ENCODE measurements at places on chromosomes 1 and 21. TPM values are rescaled to one million over a fixed set of nuclear protein-coding genes. Genes with fewer than 3 reads are reported as not detected.

Gene TPR
- total RNA-seq = 273 TPM

DNA sequence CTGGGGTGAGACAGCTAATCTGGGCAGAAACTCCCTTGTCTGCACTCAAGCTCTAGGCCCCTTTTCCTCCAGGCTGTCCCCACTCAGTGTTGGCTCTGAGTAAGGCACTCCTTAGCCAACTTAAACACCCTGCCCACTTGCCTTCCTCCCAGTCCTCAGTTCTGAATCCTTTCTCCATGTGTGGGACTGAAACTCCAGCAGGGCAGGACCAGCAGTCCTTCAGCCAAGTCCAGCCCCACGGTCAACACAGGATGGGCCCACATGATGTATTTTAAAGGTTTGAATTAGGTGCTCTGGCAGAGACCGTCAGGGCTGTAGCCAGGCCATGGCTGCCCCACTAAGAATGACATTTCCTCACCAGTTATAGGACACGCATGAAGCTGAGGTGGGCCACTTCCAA lies 107.8 kb downstream of the EDEM3 start:
- H3K36me3 ChIP-seq = no peaks in the 10 kb centered on the region
- no peak for DNase-seq
- no peak overlapping the region for H3K4me3 ChIP-seq
- H3K4me1 ChIP-seq = peaks cover 22% of the 10 kb centered on the region
- H3K27ac ChIP-seq = no peak overlapping the region

DNA sequence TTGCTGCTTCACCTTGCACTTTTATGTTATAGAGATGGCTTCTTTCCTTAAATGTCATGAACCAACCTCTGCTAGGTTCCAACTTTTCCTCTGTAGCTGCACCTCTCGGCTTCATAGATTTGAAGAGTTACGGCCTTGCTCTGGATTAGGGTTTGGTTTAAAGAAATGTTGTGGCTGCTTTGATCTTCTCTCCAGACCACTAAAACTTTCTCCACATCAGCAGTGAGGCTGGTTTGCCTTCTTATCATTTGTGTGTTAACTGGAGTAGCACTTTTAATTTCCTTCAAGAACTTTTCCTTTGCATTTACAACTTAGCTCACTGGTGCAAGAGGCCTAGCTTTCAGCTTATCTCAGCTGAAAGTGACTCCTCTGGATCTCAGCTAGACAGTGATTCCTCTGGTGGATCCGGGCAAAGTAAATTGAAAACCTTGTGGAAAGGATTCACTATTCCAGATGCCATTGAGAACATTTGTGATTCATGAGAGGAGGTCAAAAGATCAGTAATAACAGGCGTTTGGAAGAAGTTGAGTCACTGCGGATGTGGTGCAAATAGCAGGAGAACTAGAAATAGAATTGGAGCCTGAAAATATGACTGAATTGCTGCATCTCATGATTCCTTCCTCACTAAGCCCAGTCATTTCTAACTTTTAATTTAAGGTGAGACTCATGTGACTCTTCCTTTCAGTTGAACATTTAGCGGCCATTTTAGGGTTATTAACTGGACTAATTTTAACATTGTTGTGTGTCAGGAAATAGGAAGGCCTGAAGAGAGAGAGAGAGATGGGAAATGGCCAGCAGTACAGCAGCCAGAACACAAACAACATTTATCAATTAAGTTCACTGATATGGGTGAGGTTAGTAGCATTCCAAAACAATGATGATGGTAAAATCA lies 16.2 kb upstream of the RGS1 start:
- H3K27ac ChIP-seq = no peak overlapping the region
- H3K4me3 ChIP-seq = no peak overlapping the region
- no peaks in the 10 kb centered on the region for H3K27me3 ChIP-seq

DNA sequence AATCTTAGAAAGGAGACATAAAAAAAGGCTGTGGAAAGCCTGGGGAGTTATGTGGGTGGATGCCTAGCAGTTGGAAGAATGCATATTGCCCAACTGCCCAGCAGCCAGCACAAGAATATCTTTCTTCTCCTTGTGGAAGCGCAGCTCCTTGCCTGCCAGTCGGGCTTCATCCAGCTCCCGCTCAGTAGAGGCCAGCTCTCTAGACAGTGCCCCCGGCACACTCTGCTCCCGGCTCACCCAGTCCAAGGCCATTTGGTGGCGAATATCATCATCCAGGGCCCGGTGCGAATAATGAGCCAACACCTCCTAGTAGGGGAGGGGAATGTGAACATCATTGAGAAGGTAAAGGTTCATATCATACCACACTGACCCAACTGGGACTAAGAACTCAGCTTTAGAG lies 9.0 kb upstream of the RBM8A start:
- peaks cover 7% of the 10 kb centered on the region for H3K4me1 ChIP-seq
- DNase-seq = no peak
- H3K36me3 ChIP-seq = peaks cover 50% of the 10 kb centered on the region
- H3K27me3 ChIP-seq = no peaks in the 10 kb centered on the region
- H3K4me3 ChIP-seq = no peak overlapping the region

Gene POGZ
- 121 TPM for total RNA-seq

Gene NUP210L
- not detected for total RNA-seq

DNA sequence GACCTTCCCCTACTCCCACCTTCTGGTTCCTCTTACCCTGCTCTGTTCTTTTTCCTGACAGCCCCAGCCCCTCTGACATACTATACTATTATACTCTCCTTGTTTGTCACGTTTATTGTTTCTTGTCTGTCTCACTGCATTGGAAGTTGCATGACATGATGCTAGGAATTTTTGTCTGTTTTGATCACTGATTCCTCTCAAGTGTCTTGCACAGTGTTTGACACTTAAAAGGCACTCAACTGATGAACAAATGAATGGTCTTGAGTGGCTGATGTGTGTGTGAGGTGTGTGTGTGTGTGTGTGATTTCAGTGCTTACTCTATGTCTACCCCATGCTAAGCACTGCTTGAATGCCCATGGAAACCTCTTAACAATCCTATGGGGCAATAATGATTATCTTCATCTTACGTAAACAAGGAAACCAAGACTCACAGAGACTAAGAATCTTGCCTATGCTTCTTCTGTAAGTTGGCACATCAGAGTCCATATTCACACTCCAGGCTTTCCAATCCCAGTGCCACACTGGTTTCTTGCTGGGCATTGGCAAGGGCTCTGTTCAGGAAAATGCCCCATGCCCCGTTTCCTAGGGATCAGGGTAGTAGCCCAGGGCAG lies 59.7 kb downstream of the ATP1A1 start:
- no peaks in the 10 kb centered on the region for H3K4me1 ChIP-seq
- no peak overlapping the region for H3K27ac ChIP-seq
- no peaks in the 10 kb centered on the region for H3K36me3 ChIP-seq

GRCh38 chr1:40399984-40400704 lies 26.6 kb downstream of the SMAP2 start:
- no peak overlapping the region for H3K4me3 ChIP-seq
- peak overlapping the region; percentile 5 for H3K27ac ChIP-seq
- H3K36me3 ChIP-seq = no peaks in the 10 kb centered on the region
- H3K27me3 ChIP-seq = no peaks in the 10 kb centered on the region
- no peak for DNase-seq

GRCh38 chr1:24596401-24596880 lies 40.6 kb downstream of the NCMAP start:
- H3K27me3 ChIP-seq = no peaks in the 10 kb centered on the region
- DNase-seq = no peak
- no peaks in the 10 kb centered on the region for H3K4me1 ChIP-seq
- H3K27ac ChIP-seq = no peak overlapping the region
- H3K4me3 ChIP-seq = no peak overlapping the region

DNA sequence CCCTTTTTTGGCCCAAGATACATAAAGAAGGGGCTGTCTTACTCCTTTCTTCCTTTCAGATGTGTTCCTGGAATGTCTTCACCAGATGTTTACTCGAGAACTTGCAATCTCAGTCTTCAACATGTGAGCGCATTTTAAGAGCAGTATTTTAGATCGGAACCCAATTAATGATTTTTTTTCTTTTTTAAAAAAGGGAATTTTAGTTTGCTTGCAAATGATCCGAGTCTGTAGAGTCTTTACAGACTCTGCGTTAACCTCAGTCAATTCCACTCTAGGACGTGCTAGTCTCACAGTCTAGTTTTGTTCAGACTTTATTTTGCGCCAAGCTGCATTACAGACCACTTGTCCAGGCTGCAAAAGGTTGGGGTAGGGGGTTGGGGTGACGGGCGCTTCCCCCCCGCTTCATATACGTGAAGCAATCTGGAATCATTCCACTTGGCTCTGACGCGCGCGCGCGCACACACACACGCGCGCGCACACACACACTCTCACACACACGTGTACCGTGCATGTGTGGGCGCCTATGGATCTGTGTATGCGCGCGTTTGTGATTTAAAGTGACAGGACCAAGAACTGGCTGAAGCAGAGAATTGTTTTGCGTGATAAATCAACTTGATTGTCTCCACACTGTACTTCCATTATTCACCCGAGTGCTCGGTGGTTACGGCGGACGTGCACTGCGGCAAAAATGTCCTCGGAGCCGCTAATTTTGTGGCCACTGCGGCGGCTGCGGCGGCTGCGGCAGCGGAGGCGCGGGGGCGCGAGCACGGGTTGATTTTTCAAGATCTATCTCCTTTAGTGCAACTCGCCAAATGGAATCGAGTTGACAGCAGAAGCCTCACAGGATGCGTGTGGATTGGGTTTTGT lies 25.6 kb upstream of the NFIA start:
- H3K4me3 ChIP-seq = peak overlapping the region; percentile 65
- peak; percentile 91 for DNase-seq
- peaks cover 27% of the 10 kb centered on the region for H3K4me1 ChIP-seq

Gene PDZK1IP1
- not detected for total RNA-seq

Gene PADI4
- total RNA-seq = not detected

DNA sequence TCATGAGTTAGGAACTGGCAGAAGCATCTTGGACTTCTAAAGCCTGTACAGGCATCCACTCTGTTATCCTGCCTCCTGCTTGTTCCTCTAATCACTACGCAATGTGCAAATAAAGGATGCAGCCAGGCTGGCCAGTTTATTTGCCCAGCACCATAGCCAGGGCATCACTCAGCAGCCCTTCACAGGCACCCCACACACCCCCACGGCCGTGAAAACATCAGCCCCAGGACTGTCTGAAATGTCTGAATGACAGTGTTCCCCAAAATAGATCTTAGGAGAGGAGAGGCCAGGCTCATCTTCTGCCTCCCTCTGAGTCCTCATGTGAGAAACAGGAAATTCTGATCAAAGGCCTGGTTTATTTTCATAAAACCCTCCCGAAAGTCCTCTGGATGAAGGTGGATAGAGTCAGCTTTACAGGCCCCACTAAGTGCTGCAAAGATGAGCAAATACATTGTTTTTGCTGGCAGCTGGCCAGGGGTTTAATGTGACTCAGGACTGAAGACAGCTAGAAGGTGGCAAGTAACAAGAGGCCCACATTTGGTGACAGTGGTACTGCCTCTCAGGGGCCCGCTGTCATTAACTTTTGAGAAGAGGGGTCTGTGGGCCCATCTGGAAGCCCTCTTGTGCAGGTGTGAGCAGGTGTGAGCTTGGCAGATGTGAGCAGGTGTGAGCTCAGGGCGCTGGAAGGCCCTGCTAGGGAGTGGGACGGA lies 32.9 kb downstream of the GRHL3 start:
- H3K4me3 ChIP-seq = no peak overlapping the region
- H3K36me3 ChIP-seq = no peaks in the 10 kb centered on the region
- H3K27me3 ChIP-seq = no peaks in the 10 kb centered on the region
- no peak overlapping the region for H3K27ac ChIP-seq
- DNase-seq = no peak

Gene TMEM81
- total RNA-seq = 1.3 TPM

Gene RNU1-4
- 9,966 TPM for total RNA-seq

Gene ZNF648
- not detected for total RNA-seq

- no peak overlapping the region for H3K27ac ChIP-seq
- no peak overlapping the region for H3K4me3 ChIP-seq
- H3K36me3 ChIP-seq = peaks cover 4% of the 10 kb centered on the region
- H3K27me3 ChIP-seq = no peaks in the 10 kb centered on the region
These were observed 15.0 kb upstream of the THEM5 start for GRCh38 chr1:151868486-151868885.

DNA sequence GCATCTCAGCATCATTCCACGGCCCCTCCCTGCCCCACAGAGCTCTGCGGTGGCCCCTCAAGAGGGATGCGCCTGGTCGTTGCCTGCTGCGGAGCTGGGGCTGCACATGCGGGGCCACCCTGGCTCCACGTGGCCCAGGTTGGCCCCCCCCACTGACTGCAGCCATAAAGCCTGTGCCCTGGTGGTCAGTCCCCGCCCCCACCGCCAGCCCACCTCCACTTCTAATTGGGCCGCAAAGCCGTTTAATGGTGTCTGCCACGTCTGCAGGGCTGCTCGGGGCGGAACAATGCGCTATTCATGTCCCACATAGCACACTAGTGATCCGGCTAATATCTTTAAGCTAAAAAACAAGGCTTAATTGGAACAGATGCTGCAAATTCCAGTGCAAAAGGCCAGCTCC lies 33.5 kb upstream of the ACTRT2 start:
- peaks cover 37% of the 10 kb centered on the region for H3K27me3 ChIP-seq
- no peak overlapping the region for H3K4me3 ChIP-seq
- no peaks in the 10 kb centered on the region for H3K4me1 ChIP-seq

Gene FCAMR
- total RNA-seq = not detected

Gene RNF186
- total RNA-seq = not detected

Gene TRIM67
- not detected for total RNA-seq

DNA sequence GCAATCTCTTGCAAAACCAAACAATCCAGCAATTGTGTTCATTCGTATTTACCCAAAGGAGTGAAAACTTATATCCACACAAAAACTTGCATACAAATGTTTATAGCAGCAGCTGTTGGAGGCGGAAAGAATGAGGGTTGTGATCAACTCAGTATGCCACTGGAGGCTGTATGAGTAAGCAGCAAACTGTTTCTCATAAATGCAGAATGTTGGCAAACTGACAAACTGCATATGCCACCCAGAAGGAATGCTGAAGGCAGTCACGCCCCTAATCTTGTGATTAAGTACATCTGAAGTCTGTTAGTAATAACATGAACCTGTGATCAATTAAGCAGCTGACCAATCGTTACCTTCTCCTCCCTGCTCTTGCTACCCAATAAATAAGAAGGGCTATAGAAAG lies 60.5 kb upstream of the CR2 start:
- H3K36me3 ChIP-seq = no peaks in the 10 kb centered on the region
- H3K27ac ChIP-seq = no peak overlapping the region
- DNase-seq = no peak
- no peaks in the 10 kb centered on the region for H3K27me3 ChIP-seq
- no peak overlapping the region for H3K4me3 ChIP-seq

- no peak overlapping the region for H3K4me3 ChIP-seq
- H3K27ac ChIP-seq = peak overlapping the region; percentile 19
- no peaks in the 10 kb centered on the region for H3K27me3 ChIP-seq
- H3K36me3 ChIP-seq = no peaks in the 10 kb centered on the region
- peaks cover 26% of the 10 kb centered on the region for H3K4me1 ChIP-seq
- DNase-seq = no peak
These were observed 52.3 kb downstream of the BCAR3 start for GRCh38 chr1:93629101-93630059.

DNA sequence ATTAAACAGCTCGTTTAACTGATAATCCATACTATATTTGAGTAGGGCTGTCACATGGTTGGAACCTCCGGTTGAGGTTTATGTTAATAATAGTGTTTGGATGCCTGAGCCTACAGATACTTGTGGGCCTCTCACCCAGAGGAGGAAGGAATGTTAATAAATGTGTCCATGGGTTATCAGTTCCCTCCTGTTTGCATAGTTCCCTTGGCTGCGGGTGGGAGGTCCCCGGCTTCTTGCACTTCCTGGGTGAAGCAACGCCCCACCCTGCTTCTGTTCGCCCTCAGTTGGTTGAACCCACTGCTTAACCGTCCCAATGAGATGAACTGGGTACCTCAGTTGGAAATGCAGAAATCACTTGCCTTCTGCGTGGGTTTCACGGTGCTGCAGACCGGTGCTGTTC lies 23.6 kb upstream of the GBP1 start:
- H3K27ac ChIP-seq = no peak overlapping the region
- DNase-seq = peak; percentile 65
- H3K4me1 ChIP-seq = no peaks in the 10 kb centered on the region
- no peaks in the 10 kb centered on the region for H3K27me3 ChIP-seq

Gene ARHGEF16
- total RNA-seq = 149 TPM
